Stimulated activated CD8-positive, alpha-beta memory T cell treated with anti-CD3 and anti-CD28 coated beads, Interleukin-2, amount 100 ng/mL, for 1 hour (primary cell): ENCODE measurements at places on chromosomes 12 and 14.

- DNase-seq: no peak
These were observed 372.2 kb downstream of the RAD51B start for GRCh38 chr14:68191567-68192321.

GRCh38 chr12:57247041-57247440 is 3.9 kb downstream of the STAC3 start:
- no peak for DNase-seq

GRCh38 chr12:59808317-59808910 is 212.6 kb downstream of the SLC16A7 start:
- no peak for DNase-seq

DNA sequence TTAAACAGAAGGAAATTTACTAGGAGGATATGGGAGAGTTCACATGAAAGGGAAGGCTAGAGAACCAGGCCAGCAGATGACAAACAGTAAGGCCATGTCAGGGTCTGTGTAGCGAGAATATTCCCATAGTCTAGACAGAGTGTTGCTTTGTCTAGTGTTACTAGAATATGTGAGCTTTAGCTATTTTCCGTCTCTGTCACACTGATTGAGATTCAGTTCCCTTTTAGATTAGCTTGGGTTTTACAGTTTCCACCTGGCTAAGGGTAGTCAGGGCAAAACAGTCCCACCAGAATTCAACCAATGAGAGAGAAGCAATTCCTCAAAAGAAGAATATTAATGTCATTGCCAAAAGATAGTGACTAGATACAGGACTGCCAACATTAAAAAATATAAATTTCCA is 82.8 kb upstream of the MDM1 start:
- DNase-seq: no peak

GRCh38 chr14:33966276-33966675 is 15.4 kb upstream of the EGLN3 start:
- DNase-seq: no peak

DNA sequence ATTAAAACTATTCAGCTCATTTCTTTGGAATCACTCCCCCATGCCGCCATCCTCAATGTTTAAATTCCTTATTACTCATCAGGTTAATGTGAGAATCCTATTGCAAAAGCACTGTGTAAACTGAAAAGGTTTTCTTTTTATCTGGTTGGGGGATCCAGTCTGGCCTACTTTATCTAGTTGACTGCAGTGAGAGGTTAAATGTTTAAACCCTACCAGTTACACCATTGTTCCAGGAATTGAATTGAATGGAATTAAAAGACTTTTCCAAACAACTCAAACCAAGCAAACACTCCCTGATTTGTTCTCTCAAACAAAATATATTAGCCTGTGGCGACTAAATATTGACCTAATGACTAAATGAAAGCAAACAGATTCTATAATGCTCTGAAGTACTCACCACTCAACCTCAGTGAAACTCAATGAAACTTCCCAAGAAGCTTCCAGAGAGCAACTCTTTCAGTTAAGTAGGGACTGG is 100.5 kb downstream of the VEZT start:
- DNase-seq: no peak

- DNase-seq: no peak
These were observed 36.9 kb downstream of the FOXN3 start for GRCh38 chr14:89379891-89380820.

DNA sequence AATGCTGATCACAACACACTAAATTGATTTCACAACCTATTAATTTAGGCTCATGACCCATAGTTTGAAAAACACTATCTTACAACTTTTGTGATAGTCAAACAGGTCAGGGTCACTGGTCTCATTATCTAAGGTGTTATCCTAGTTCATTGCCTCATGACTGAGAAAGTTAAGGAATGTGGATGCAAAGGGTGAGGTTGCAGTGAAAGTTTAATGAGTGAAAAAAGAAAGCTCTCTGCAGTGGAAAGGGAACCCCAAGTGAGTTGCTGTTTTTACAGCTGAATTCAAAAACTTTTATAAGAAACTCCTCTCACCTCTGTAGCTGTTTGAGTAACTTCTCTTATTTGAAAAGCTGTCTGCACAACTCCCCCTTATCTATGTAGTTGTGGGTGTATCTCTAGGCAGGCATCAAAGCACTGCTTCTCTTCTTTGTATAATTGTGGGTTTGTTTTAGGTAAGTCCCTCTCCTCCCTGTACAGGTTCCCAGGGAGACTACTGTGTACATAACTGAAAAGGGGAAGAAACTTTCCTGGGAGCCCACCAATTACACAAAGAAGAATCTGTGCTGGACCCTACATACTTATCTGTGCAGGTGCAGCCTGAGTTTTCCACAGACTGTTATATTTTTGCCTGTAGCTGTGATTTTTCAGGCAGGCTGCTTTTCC is 18.9 kb downstream of the DNAL1 start:
- DNase-seq: no peak

GRCh38 chr14:104011824-104012517 is 69.6 kb upstream of the RD3L start:
- DNase-seq: no peak

- DNase-seq: no peak
These were observed 1124.0 kb upstream of the TMEM132C start for GRCh38 chr12:127143020-127143419.

GRCh38 chr14:91305650-91306431 is 61.3 kb upstream of the GPR68 start:
- no peak for DNase-seq

DNA sequence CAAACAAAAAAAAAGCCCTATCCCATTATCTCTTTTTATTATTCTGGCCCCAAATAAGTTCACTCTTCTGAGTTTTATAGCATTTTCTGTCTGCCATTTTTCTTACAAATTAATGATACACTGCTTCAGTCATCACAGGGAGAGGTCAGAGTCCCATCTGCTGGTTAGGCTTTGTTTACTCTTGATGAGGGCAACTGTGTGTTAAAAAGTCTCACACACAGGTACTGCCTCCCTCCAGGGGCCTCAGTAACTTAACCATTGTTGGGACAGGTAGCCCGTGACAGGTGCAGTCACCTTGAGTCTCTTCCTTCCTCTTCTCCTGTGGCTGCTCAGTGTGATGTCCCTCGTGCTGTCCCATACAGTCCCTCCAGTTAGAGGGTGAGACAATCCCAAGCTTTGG is 45.5 kb upstream of the SEL1L start:
- DNase-seq: no peak

GRCh38 chr12:107610021-107610859 is 75.4 kb upstream of the PWP1 start:
- no peak for DNase-seq

DNA sequence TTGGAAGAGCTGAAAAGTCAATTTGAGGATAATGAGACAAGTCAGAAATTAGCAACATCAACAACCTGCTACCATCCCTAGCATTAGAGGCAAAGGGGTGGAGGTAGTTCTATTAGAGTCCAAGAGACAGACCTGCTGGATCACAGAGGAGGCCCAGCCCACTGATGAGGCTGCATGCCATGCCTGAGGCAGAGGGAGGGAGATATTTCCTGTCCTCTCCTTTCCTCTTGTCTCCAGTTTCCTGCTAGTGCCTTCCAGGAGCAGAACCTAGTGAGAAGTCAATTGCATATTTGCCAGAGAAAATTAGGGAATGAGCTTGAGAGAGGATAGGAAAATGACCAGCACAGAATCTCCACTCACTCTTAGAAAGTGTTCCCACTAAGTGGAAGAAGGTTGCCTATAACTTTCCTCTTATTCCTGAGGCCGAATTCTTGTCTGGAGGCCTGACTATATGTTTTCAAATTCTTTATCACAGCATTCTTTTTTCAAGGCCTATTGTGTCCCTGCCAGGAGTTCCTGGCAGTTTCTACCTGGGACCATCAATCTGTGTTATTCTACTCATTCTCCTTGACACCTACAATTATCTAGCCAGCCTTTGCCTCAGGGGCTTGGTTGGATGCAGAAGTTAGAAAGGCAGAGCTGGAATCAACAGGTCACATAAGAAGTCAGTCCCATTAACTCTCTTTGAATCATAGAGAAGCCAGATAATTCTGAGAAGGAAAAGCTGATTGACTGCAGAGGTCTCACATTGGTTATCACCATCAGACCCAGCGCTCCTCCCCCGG is 121.9 kb downstream of the EMP1 start:
- no peak for DNase-seq

DNA sequence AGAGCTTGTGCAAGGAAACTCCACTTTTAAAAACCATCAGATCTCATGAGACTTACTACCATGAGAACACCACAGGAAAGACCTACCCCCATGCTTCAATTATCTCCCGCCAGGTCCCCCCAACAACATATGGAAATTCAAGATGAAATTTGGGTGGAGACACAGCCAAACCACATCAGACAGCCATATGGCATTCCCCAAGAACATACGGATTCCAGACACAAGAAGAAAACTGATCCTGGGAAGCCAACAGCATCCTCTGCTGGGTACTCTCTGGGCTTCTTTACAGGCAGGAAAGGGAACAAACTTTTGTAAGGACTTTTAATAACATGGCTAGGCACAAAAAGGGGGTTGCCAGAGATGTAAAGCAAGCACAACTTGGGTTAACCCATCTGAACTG is 127.2 kb downstream of the TMEM132C start:
- DNase-seq: no peak

- no peak for DNase-seq
These were observed 22.4 kb downstream of the EIF2B2 start for GRCh38 chr14:75025082-75025481.

DNA sequence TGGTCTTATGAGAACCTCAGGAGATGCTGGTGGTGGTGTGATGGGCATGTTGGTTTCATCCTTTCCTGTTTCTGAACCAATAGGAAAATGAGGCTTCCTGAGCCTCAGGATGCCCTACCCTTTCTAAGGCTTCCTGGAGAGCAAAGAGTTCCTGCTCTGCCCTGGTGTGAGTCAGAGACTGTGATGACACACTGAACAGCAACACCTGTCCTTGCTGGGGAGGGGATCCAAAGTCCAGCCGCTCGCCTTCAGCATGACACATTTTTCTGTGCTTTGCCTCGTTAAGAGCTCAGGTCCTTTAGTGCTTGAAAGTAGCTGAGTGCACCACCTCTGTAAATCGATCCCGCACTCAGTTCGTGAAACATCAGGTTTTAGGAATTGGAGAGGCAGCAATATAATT is 116.0 kb downstream of the CACNA1C start:
- no peak for DNase-seq

DNA sequence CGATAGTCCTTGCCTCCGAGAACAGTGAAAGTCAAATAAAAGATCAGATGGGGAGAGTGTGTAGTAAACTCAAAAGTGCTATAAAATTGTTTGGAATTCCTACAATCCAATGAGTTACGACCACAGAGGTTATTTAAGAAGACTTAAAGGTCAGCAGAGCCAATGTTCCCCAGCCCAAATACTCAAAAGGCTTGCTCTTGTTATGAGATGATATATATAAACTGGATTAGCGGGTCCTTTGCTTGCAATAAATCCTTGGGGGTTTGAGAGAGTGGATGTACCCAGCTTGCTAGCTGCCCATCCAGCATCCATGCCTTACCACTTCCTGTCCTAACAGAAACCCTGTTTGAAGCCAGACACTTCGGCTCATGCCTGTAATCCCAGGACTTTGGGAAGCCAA is 29.0 kb upstream of the MED13L start:
- DNase-seq: no peak

DNA sequence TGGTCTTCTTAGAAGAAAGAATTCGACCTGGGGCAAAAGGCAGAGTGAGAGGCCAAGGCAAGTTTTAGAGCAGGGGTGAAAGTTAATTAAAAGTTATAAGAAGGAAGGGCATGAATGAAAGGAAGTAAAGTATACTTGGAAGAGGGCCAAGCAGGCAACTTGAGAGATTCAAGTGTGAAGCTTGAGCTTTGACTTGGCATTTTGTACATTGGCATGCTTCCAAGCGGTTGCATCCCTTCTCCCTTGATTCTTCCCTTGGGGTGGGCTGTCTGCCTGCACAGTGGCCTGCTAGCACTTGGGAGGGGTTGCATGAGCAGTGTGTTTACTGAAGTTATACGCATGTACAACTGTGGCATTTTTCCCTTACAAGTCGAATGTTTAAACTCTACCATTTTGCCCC is 74.8 kb upstream of the MGAT4C start:
- DNase-seq: no peak

- DNase-seq: peak; percentile 77
These were observed at the start of gene TAMALIN for GRCh38 chr12:52006726-52007157. TSS of gene TAMALIN (plus strand) at chr12:52006946. CDS start at chr12:52007020, 74 bp downstream.

- DNase-seq: no peak
These were observed 4.2 kb upstream of the TMEM30B start for GRCh38 chr14:61285364-61285763.

- DNase-seq: no peak
These were observed 442.5 kb upstream of the PDE3A start for GRCh38 chr12:19925841-19926240.

DNA sequence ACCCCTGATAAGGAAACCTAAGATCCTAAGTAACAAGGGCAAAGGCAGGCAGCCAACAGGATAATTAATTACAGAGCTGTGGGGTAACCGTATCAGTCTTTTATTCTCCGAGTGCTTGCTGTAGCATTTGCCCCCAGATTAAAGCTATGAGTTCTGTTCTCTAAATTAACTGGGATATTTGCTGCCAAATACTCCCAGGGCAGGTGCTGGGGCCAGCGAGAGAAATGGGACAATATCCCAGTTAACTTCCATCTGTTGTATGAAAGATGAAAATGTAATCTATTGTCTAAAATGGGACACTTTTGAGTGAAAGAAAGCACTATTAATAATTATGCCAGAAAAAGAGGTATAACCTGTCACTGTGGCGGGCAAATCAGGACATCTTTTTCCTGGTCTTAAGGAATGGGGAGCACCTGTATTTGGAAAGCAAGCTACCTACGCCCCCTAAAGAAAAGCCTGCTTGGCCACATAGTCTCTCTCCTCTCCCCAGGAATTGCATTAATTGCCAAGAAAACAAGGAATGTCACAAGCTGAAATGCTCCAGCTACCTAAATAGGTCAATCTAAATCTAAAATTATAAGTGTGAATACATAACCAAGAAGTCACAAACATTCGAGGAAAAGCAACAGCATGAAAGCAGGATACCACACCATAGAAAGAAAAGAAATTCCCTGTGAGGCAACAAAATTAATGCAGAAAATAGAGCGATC is 26.7 kb upstream of the CFAP54 start:
- no peak for DNase-seq

DNA sequence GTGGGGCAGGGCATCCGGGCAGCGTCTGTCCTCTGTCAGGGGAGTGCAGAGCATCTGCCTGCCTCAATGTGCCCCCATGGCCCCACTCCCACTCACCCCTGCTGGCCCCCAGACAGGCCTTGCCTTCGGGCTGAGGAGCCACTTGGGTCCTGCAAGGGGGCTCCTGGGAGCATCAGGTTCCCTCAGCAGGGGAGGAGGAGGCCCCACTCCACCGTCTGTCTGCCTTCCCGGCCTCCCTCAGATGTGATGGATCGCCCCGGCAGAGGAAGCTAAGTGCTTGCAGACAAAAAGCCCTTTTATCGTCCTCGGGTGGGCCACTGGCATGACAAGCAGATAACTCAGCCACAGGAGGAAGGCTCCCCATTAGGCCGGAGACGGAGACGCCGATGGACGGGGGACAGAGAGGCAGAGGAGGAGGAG is 35.1 kb downstream of the NCOR2 start:
- DNase-seq: no peak

DNA sequence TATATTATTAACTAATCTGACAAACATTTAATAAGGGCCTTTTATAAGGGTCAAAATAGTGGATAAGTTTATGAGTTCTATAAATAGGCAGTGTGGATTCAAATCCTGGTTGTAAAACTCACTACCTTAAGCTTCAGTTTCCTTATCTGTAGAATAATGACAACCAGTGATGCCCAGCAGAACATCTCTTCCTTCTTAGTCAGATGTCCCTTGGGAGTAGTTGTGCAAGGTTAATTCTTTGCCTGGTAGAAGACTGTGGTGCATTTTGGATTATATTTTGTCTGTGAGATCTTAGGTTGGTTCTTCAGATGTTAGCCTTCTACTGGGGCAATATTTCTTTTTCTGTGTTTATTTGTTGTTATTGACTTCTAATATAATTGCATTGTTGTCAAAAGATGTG is 59.5 kb downstream of the ARID2 start:
- no peak for DNase-seq
